Stimulated activated CD8-positive, alpha-beta memory T cell treated with anti-CD3 and anti-CD28 coated beads, Interleukin-7, amount 100 ng/mL, for 24 hours (primary cell): ENCODE measurements at places on chromosomes 7 and 10.

- DNase-seq, result no peak
Observed at GRCh38 chr7:133349101-133349500, 96.2 kb downstream of the EXOC4 start.

- no peak for DNase-seq
Observed at GRCh38 chr7:41118486-41118885, 584.4 kb downstream of the INHBA start.

- DNase-seq, result no peak
Observed at GRCh38 chr7:44104860-44105771, 971 bp downstream of the AEBP1 start.

GRCh38 chr7:126398285-126398684 is 854.5 kb downstream of the GRM8 start:
- DNase-seq, result no peak

- DNase-seq, result no peak
Observed at GRCh38 chr10:131162211-131162610, 149.3 kb downstream of the TCERG1L start.

DNA sequence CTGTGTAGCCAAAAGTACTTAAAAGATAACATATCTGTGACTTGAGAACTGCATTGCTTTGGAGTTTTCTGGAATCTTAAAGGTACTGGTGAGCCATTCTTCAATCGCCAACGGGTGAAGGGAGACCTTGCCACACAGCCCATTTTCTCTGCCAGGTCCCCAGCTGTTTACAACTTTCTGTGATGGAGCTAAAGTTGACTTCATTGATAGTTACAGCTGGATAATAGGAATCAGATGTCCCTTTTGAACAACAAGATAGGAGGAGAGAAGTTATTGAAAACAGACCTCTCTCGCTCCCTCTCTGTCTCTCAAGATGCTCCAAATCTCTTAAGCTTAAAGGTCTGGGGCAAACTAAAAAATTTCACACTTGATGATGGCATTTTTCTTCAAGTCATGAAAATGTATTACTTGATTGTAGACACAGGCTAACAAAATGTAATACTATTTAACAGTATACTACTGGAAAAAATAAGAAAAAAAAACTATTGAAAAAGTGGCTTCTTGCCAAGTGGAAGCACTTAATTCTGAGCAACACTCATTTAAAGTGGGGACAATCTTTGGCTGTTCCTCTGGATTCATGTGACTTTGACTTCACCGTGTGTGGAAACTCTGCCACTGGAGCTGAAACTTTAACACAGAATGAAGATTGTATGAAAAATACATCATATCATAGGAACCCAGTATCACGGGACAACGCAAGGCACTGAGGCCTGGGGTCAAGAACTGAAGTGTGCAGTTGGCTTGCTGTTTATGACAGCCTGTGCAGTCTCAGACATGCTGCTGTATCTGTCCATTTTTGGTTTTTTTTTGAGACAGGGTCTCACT is 78.4 kb upstream of the AFAP1L2 start:
- no peak for DNase-seq

DNA sequence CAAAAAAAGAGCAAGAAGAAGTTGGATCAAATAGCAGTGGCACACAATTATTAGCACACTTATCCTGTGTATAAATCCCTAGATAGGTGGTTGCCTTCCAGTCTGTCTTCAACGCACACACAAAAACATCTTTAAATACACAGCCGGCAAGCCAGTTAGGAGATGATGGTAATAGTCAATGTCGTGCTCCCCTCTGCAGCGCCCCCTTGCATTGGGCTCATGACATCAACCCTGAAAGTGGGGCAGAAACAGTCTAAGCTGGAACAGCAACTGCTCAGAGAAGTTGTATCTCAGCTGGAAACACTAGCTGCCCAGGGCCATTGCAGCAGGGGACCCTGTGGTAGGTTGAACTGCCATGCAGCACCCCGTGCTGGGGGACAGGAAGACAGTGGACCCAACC is 179.5 kb upstream of the YAE1 start:
- no peak for DNase-seq

DNA sequence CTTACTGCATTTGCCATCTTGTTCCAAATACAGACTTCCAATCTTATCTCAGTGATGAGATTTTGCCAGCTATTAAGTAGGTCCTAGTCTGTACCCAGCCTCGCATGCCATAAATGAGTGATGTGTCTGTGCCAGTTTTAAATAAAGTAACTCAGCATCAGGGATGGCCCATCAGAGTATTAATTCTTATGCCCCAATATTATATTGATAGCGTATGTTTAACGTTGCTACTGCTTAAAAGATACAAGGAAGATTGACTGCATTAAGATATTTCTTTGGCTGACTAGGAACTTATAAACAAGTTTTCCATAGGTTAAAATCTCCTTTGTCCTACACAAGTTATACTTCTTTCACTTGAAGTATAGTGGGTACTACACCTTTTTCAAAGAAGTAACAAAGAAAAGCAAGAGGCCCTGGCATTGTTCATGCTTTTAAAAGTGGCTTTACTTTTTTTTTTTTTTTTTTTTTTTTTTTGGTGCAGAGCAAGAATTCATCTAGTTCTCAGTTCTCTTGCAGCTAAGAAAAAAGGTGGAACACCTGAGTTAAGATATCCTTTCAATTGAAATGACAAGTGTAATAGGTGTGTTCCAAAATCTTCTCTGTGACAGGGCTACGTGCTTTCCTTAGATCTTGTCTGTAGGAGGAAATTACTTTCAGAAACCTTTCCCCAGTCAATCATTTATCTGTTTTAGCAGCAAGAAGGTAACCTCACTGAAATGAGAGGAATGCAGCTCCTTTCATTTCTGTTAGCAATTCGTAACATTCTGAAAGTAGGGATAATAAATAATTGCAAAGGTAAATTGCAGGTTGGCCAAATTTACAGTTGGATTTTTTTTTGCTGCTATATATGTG is 245.0 kb downstream of the CELF2 start:
- DNase-seq, result no peak
